Kidney capillary endothelial cell (primary cell): ENCODE measurements at places on chromosomes 13 and 19.

DNA sequence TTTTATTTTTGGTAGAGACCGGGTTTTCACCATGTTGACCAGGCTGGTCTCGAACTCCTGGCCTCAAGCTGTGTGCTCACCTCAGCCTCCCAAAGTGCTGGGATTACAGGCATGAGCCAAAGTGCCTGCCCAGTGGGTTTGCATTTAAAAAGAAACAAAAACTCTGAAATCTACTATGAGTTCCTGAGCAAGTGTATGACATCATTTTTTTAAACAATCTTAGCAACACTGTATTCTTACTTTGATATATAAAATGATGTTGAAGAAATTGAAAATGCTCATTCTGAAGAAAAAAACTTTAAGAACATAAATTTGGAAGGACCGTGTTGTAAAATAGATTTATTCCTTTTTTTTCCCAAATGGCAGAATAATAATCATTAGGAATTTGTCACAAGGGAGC, 1199.7 kb downstream of the DIAPH3 start:
- no peak for DNase-seq

DNA sequence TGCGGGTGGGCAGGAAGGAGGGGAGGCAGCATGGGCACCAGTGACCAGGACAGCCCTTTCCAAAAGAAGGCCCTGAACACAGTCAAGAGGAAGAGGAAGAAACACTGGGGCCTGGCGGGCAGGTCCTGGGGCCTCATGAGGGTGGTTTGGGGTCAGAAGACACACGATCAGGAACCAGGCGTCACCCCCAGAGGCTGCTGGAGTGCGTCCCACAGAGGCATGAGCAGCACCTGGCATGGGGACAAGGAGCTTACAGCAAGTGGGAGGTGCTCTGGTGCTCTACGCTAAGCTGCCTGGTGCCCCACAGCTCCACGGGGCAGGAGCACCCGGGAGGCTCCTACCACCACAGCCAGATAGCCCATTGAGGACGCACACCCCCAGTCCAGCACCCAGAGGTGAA, 20.0 kb downstream of the ELL start:
- no peak for DNase-seq

DNA sequence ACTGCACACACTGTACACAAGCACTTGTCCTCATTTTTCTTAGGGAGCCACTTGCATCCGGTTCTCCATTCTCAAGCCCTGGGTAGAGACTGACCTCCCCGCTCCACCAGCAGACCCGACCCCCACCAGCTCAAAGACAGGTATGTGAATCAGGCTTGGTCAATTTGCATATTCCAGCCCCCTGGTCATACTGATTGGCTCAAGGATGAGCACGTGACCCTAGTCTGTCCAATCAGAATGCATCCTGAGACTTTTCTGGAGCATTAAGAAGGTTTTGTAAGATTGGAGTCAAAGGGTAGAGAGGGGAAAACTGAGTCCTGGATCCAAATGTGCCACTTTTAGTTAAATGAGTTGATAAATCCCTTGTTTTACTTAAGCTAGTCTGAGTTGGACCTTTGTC, 34.1 kb downstream of the NOTCH3 start:
- DNase-seq, result no peak

- DNase-seq, result no peak
These were observed 5.0 kb upstream of the SLC7A9 start for GRCh38 chr19:32874605-32875004.

DNA sequence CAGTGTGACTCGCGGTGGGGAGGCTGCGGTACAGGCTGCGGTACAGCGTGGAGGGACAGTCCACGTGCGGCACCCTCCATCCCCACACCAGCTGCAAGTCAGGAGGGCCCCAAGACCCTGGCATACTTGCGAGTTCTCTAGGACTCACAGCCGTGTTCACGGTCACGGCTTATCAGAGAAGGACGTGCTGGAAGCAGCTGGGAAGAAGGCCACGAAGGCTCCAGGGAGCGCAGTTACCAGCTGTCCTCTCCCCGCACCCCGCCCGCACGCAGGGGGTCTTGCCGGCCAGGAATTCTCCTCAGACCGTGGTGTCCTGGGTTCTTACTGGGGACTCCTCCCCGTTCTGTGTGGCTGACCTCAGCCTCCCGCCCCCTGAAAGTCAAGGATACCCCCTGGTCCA, 6.2 kb downstream of the ZNF444 start:
- no peak for DNase-seq

GRCh38 chr13:45521297-45521696, 56.6 kb downstream of the COG3 start:
- DNase-seq, result no peak
